WTC11 (cell line): ENCODE measurements at places on chromosomes 2 and 18.
A peak's percentile ranks its signal among the peaks of the same experiment; 100 is the strongest.

DNA sequence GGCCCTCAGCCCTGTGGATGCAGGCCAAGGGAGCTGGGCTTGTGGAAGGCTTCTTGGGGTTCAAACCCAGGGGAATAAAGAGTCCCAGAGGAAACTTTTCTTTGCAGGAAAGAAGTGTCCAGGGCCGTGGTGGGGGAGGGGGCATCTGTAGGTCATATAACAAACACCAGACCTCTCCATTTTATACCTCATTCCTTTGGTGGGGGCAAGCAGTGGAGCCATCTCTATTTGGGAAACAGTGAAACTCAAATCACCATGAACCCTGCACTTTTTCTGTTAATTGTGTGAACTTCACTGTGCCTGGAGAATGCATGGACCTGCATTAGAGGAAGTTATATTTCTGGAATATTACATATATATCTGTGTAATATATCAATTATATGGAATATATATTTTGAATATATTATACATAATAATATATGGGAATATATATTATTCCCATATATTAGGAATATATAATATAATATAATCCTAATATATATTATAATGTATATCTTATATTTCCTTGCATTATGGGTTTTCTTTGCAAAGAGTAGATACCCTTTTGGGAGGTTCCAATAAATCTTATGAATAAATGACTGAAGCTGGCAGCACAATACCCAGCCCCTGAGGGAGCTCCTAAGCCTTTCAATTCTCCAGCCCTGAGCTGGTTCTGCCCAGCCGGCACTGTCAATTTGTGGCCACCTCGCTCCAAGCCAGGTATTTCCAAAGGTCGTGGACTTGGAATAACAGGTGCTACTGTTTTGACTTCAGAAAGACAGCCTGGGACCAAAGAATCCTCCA lies 97.7 kb upstream of the PKDCC start:
- no peak for DNase-seq

- DNase-seq: peak; percentile 83
These were observed 108.0 kb downstream of the CDH19 start for GRCh38 chr18:66495844-66496243.

DNA sequence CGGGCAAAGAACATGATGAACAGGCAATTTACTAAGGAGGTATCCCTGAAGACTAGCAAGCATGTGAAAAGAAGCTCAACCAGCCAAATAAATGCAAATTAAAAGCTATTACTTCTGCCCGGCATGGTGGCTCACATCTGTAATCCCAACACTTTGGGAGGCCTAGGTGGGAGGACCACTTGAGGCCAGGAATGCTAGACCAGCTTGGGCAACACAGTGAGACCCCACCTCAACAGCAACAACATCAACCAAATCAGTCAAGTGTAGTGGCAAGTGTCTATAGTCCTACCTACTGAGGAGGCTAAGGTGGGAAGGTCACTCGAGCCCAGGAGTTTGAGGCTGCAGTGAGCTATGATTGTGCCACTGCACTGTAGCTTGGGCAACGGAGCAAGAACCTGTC lies 139.1 kb downstream of the MEP1B start:
- DNase-seq: no peak

DNA sequence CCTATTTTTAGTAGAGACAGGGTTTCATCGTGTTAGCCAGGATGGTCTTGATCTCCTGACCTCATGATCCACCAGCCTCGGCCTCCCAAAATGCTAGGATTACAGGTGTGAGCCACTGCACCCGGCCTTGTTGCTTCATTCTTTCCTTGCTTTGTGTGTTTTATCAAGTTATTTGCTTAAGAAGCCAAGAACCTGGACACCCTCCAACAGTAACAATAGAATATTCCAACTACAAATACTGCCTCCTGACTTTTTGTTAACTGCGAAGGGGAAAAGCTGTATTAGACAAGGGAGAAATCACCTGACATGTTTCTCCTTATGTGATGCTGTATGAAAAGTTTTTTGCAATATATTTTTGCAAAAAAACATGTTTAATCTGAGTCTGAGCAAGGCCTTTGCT lies 297.2 kb downstream of the NCKAP5 start:
- no peak for DNase-seq

GRCh38 chr2:75892490-75892889 lies 181.8 kb upstream of the GCFC2 start:
- no peak for DNase-seq

DNA sequence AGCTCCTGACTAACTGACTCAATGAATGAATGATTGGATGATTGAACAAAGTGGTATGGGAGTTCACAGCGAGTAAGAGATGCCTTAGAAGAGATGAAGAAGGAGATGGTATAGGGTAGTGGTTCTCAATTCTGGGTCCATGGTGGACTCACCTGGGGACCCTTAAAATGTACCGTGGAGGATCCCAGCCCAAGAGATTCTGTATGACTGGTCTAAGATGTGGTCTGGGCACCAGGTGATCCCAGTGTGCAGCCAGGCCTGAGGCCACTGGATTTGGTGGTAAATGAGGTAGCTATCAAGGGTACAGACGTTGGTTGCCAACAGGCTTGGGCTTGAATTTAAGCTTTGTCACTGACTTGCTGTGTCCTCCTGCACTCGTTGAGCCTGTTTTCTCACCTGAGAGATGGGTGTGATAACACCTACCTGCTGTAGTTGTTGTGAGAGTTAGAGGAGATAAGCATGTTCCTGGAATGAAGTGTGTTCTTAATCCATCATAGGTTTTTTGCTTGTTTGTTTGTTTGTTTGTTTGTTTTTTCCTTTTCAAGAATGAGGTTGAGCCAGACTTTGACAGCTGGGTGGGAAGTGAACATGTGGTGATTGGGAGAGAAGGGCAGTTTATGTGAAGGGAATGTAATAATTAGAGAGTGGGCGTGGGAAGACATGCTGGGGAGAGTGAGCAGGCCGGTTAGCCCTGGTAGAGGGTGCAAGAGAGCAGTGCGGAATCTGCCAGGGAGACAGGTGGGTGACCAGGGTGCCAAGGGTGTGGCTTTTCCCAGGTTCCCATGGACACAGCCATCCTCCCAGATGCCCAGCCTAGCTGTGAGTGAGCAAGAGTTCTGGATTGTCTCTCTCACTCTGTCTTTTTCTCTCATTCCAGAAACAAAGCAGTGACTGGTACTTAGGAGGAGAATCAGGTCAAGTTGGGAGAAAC lies 31.4 kb upstream of the IL1B start:
- no peak for DNase-seq

- DNase-seq: no peak
These were observed 284.5 kb downstream of the ZNF521 start for GRCh38 chr18:25067275-25068025.

- no peak for DNase-seq
These were observed 21.4 kb downstream of the BCL2L11 start for GRCh38 chr2:111142101-111142500.

DNA sequence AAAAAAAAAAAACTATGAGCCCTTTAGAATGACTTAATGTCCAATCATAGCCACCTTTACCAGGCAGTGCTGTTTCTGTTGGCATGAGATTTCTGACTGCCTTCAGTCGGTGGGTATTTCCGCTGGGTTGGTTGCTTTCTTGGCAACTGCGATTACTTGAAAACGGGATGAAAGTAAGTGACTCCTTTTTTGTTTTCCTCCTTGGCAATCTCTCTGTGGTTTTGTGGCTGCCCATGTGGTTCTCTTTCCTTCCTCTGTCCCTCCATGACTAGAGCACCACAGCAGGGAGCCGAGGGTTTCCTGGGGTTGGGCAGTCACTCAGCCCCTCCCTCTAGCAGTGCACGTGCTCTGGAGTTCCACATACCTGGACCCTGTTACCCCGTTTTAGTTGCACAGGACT lies 112.1 kb downstream of the KLHL29 start:
- DNase-seq: peak; percentile 47

- DNase-seq: no peak
These were observed 24.1 kb downstream of the INPP4A start for GRCh38 chr2:98468621-98469236.

DNA sequence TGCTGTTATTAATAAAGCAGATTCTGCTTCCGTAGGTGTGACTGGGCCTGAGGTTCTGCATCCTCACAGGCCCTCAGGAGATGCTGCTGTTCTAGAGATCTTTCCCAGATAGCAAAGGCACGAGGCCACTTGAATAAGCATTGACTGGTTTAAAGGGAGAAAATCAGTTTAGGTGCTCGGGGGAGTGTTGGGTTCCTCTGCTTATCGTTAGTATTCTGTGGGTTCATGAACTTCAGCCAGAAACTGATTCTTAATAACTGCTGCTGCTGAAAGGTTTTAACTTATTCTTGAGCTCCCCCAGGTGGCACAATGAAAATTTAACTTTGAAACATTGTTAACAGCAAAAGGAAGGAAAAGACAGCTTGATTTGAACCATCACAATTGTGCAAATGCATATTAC lies 56.9 kb downstream of the ITGA6 start:
- DNase-seq: no peak

GRCh38 chr18:11752116-11752911 lies 63.2 kb downstream of the GNAL start:
- DNase-seq: peak; percentile 54

DNA sequence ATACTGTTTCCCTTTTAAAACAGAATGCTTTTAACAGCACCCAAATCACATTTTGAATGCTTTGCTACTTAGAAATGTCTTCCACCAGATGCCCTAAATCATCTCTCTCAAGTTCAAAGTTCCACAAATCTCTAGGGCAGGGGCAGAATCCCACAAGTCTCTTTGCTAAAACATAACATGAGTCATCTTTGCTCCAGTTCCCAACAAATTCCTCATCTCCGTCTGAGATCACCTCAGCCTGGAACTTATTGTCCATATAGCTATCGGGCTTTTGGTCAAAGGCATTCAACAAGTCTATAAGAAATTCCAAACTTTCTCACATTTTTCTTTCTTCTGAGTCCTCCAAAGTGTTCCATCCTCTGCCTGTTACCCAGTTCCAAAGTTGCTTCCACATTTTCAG lies 1374.5 kb upstream of the NXPH2 start:
- no peak for DNase-seq

GRCh38 chr18:48454261-48454757 lies 45.1 kb upstream of the ZBTB7C start:
- no peak for DNase-seq

DNA sequence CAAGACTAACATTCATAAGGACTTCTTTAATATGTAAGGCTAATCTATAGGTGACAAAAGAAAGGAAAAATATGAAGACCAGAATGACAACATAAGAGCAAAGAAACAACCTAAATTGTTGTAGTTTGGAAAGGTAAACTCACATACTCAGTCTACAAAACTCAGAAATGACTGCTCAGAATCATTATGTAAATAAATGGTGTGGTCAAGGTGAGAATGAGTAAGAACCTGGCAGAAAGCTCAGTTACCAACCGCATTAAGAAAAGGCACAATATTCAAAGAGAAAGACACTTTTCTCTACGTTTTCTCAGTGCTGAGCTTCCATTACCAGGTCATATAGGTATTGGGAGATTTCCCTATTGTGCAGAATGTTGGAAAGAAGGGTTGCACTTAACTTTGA lies 15.8 kb downstream of the ATF2 start:
- no peak for DNase-seq

- DNase-seq: no peak
These were observed 105.8 kb downstream of the ICOS start for GRCh38 chr2:204042401-204042800.

DNA sequence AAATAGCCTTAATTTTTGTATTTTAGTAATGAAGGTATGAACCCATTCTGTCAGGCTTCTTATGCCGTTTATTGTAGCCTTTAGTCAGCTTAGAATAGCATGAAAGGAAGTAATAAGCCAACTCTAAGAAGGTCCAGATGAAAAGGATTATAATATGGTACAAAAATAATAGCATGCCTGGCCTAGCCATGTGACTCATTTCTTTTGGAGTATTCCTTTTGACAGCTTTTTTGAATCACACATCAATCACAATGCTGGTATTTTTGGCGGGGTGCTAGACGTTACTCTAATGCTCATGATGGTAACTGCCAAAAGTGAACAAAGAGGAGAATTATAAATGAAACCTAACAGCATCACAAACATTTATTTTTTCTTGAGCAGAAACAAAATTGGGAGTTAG lies 19.9 kb downstream of the FMNL2 start:
- DNase-seq: no peak

GRCh38 chr2:38016219-38016618 lies 59.7 kb downstream of the CYP1B1 start:
- DNase-seq: no peak

DNA sequence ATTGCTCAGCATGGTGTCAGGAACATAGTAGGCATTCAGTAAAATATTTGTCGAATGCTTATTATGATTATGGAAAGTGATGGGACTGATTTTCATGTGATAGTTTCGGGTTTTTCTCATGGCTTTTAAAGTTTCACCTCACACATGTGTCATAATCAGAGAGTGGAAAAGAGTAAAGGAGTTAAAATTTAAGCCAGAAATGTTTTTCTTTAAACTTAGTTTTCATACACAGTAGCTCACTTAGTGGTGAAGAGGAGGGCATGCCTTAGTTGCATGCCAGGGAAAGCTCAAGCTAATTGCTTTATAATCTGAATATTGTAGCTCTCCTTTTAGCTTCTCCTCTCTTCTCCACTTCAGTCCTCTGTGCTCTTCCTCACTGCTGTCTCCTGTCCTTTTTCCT lies 38.0 kb downstream of the EHBP1 start:
- DNase-seq: no peak
